HS-5 (cell line): ENCODE measurements at places on chromosomes 11 and 22.

DNA sequence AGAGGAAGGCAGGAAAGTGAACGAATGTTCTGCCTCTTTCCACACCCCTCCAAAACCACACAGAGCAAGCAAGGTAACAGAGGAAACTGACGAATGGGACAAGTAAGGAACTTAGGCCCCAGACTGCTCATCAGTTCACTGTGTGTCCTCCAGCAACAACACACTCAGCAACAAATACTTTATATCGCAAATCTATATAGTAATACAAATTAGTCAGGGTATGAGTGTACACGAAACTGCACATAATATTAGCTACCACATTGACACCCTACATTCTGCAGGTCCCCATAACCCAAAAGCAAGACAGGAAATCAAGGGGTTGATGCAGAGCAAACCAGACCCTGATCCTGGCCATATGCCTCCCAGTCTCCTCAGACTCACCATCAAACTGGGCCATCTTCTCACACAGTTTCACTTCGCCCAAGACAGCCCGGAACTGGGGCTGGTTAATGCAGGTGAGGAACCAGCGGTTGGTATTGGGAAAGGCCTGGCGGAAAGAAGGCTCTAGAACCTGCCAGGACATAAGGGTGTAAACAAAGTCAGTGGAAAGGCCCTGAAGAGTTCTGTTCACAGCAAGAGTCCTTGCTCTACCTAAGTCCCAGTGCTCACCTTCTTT lies 6.6 kb downstream of the EEF1G start:
- DNase-seq, result no peak

DNA sequence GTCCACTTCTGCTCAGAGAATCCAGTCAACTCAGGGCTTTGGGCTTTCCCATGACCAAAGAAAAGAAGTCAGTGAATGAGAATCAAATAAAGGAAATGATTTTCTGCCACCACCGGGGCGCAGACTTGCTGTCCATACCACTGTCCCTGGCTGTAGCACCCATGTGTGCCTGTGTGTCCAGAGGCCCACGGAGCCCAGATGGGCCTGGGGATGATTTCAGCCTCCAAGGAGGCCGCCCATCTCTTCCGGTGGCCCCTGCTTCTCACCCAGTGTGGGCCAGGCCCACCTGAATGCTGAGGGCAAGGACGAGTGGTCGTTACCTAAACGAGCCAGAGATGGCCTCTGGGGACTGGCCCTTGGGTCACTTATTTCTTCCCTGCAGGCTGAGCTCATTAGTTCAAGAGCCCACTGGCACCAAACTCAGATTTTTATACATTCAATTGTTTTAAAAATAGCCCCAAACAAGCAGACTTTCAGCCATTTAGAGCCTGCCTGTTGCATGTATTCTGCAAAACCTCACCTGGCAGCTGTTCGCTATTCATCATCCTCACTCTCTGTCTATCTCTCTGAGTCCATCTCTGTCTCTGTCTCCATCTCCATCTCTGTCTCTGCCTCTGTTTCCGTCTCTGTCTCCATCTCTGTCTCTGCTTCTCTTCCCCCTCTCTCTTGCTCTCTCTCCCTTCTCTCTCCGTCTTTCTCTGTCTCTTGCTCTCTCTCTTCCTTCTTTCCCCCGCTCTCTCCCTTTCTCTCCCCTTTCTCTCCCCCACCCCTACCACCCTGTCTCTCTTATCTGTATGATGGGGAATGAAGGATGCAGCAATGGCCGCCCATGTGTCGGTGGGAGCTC lies 24.2 kb downstream of the KRTAP5-5 start:
- DNase-seq, result no peak

DNA sequence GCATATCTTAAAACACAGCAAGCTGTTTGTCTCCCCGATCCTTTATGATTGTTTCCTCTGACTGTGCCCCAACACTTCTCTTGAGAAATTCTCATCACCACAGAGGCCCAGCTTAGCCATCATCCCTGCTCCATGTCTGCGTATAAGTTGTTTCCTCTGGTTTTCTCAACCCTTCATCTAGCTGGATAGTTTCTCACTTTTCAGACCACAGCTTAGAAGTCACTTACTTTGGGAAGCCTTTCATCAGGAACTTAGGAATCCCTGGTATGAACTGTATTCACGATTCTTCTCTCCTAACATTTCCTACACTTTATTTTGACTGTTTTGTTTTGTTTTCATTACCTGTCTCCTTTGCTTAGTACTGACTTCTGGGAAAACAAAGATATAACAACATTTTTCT lies 295.2 kb downstream of the GUCY1A2 start:
- no peak for DNase-seq

GRCh38 chr22:41598891-41599635 lies 9.4 kb upstream of the PMM1 start:
- DNase-seq, result no peak

- DNase-seq, result no peak
These were observed 65.3 kb downstream of the MAML2 start for GRCh38 chr11:96277696-96278038.
